MG63 (cell line): ENCODE measurements at places on chromosomes 5 and 9. TPM values are rescaled to one million over a fixed set of nuclear protein-coding genes. Genes with fewer than 3 reads are reported as not detected.

Gene UBE2D2
- total RNA-seq, result 104 and 187 TPM in 2 replicates

Gene CENPH
- 33.6 and 64.3 TPM in 2 replicates for total RNA-seq

DNA sequence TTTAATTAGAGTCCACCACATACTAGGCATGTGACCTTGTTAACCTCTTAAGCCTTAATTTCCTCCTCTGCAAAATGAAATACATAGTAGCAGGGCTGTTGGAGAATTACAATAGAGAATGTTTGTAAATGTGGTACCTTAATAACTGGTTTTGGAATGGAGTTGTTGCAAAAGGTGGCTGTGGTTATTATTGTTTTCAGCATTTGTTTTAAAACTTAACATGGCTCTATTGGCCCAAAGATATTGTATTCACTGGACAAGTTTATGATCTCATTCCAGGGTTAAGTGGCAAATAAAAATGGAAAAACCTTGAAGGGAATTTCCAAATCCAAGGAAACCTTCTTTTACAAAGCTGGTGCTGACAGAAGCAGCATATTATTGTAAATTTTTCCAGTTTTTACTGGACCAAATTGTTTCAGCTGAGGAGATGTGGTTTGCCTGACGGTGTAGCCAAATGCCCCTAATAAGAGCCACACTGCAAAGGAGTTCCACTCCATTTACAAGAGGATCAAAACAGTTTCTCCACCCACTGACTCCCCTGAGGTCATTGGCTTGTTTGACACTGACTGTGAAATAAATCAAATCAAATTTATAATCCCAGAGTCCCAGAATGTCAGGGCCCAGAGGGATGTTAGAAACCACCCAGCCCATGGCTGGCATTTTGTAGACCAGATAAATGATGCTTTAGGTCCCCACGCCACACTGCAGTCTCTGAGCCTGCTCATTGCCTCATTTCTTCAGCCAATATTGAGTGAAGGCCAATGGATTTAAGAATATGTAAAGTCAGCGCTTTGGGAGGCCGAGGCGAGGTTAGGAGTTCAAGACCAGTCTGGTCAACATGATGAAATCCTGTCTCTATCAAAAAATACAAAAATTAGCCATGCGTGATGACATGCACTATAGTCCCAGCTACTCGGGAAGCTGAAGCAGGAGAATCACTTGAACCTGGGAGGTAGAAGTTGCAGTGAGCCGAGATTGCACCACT lies 45.2 kb downstream of the ADRA1B start:
- no peak for DNase-seq

- peak; percentile 43 for DNase-seq
These were observed 23.5 kb upstream of the ALDOB start for GRCh38 chr9:101458963-101459631.

Gene NR4A3
- total RNA-seq, result not detected in 2 replicates

Gene GGTA1
- total RNA-seq, result 4.6 and 6.2 TPM in 2 replicates

DNA sequence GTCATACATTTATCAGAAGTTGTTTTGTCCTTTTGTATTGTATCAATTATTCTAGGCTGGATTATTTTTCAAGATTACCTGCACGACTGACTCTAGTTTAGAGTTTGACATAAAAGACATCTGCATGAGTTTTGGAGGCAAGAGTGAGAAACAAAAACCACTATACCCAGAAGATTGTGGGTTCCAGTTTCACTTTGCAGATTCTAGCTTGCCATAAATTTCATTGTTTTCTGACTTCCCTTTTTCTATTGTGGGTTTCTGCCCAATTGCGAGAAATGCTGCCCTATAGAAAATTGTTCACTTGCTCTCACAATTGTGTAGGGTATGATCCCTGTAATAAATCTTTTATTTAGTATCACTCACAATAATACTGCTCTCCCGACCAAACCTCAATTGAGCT lies 1043.4 kb upstream of the CDH10 start:
- no peak for DNase-seq

Gene SEC61B
- total RNA-seq, result 152 and 171 TPM in 2 replicates

- peak; percentile 80 for DNase-seq
These were observed 120.5 kb downstream of the PRDM6 start for GRCh38 chr5:123209502-123210027.

Gene CCDC192
- not detected in 2 replicates for total RNA-seq

Gene ACOT12
- total RNA-seq, result not detected in 2 replicates

DNA sequence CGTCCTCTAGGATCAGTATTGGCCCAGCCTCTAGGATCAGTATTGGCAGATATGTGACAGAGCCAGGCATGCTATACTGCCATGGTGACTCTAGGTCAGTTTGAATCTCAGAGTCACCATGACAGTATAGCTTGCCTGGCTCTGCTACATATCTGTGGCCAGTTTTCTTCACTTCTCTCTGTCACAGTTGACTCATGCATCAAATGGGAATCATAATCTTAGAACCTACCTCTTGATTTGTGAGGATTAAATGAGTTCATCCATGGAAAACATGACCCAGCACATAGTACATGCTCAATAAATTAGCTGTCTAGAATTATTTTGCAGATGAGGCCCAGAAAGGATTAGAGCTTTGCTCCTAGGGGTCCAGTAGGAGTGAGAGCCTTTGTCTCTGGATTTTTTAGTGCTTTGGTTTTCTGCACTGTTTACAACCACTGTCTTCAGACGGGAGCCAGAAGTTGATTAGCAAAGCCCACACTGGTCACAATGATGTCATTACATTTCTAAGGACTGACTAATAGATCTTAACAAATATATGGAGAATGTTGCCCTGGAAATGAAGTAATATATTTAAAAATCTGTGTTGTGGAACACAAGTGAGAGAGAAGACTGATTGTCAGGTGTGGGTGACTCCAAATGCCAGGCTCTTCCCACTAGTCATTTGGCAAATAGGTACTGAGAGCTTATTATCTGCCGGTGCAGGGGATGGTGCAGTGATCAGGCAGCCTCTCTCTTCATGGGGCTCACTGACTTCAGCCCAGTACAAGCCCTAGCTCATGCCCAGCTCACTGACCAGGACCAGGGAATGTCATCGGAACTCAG lies 76.0 kb downstream of the COL15A1 start:
- DNase-seq, result peak; percentile 75

- no peak for DNase-seq
These were observed 264.3 kb downstream of the ARRDC3 start for GRCh38 chr5:91118796-91119195.

DNA sequence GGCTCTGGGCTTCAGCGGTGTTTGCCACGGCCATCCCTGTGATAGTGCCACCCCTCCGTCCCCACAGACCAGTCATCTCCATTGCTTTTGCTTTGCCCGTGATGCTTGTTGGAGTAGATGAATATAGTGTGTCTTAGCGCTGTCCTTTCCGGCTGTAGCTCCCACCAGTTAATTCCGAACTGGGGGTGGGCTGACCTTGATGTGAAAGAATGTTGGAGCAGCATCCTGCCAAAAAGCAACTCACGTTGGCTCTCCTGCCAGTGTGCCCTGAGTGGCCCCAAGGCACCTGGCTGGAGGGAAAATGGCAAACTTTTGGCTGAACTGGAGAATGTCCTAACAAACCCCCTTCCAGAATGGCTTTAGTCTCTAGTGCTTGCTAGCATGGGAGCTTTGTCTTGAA lies 20.0 kb downstream of the CLTA start:
- no peak for DNase-seq

GRCh38 chr5:55188656-55189540 lies 15.9 kb upstream of the CDC20B start:
- DNase-seq, result no peak

Gene FYB1
- not detected in 2 replicates for total RNA-seq

Gene LRRC70
- 0.10 TPM in 1 of 2 replicates, not detected in the other for total RNA-seq

Gene MYOZ3
- 0.03 TPM in 1 of 2 replicates, not detected in the other for total RNA-seq

- no peak for DNase-seq
These were observed 69.3 kb upstream of the EGFLAM start for GRCh38 chr5:38189081-38189504.

Gene TMEM167A
- 137 and 147 TPM in 2 replicates for total RNA-seq

Gene DBH
- not detected in 2 replicates for total RNA-seq

DNA sequence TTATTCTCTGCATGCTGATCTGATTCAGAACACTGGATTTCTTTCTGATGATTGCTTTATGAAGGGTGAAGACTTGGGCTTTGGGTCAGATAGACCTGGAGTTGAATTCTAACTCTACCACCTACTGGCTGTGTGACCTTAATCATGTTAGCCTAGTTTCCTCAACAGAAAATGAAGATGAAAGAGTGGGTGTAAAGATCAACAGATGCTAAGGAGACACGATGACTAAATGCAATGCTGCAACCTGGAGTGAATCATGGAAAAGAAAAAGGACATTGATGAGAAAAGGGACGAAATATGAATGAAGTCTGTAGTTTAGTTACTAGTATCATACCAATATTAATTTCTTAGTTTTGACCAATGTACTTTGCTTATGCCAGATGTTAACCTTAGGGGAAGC lies 27.8 kb upstream of the DENND1A start:
- no peak for DNase-seq

DNA sequence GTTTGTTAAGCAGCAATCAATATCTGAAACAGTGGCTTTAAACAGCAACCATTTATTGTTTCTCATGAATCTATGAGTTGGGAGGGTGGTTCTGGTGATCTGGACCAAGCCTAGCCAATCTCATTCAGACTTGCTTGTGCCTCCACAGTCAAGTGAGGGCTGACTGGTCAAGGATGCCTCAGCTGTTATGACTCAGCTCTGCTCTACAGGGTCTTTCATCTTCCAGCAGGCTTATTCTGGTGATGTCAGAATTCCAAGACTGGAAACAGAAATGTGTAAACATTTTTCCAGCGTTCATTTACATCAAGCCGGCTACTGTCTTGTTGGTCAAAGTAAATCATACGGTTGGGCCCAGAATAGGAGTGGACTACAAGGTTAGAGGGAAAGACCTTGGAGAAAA lies 2.5 kb upstream of the PIP5K1B start:
- DNase-seq, result no peak

GRCh38 chr5:40386289-40386688 lies 293.4 kb upstream of the PTGER4 start:
- no peak for DNase-seq

DNA sequence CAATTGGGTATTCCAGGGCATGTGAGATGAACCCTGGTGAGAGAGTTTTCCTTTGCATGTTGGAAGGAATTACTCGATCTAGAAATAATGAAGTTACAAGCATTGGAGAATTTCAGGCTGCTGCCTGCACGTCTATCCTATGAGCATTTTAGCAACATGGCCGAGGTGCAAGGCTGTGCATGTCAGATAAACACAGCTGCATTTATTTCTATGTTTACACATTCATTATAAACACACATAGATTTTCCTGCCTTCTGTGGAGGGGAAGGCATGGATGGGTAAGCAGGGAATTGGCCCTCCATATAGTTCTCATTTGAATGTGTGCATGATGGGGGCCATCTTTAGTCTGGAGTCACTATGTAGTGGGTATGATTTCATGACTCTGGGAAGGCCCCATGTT lies 42.3 kb downstream of the AOPEP start:
- DNase-seq, result no peak

Gene ANXA2R
- total RNA-seq, result 0.12 and 4.3 TPM in 2 replicates

GRCh38 chr9:101365181-101365580 lies 19.6 kb downstream of the BAAT start:
- no peak for DNase-seq

Gene PCDHGC4
- not detected in 2 replicates for total RNA-seq

DNA sequence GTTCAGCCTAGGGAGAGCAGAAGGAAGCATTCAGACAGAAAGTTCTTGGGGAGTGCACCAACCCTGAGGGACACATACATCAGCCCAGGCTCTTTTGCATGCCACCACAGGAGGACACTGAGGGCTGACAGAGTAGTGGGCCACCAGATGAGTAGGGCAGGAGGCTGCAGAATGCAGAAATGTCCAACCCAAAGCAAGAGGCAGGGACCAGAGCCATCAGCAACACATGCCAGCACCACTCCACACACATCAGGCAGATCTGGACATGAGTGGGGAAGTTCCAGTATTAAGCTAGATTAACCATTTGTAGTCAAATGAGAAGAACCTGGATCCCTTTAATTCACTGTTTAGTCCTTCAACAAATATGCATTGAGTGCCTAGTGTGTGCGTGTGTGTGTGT lies 35.7 kb upstream of the OTULINL start:
- no peak for DNase-seq

Gene KIAA1958
- 0.07 and 1.1 TPM in 2 replicates for total RNA-seq

Gene AK8
- 0.15 and 1.9 TPM in 2 replicates for total RNA-seq

Gene SUSD3
- 0.40 TPM in 1 of 2 replicates, not detected in the other for total RNA-seq

DNA sequence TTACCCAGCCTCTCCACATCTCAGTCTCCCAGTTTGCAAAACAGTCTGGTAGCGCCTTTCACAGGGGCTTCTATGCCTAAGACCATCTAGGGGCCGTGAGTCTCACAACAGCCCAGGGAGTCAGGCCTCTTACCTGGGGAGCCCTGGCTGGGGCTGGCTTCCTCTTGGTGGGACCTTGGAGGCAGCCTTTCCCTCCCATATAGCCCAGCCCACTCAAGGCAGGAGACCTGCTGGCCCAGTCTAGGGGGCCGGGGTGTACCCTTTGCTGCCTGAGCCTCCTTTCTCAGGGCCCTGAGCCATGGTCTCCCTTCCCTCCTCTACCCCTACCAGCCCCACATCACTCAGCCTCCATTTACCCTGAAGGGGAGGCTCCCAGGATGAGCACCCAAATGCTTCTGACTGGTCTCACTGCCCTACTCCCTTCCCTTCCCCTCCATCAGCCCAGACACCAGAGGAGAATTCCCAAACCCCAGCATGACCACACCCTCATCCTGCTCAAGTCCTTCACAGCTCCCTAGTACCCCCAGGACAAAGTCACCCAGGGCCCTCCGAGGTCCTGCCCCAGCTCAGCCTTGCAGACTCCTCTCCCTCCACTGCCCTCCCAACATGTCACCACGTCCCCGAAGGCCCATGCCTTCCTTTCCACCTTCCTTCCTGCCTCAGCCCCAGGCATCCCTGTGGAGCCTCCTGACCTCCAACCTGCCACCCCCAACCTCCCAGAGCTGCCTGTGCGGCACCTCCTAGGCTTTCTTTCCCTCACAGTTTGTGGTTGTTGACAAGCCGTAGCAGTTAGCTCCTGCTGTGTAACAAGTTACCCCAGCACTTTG lies 55.3 kb downstream of the BARX1 start:
- DNase-seq, result no peak

DNA sequence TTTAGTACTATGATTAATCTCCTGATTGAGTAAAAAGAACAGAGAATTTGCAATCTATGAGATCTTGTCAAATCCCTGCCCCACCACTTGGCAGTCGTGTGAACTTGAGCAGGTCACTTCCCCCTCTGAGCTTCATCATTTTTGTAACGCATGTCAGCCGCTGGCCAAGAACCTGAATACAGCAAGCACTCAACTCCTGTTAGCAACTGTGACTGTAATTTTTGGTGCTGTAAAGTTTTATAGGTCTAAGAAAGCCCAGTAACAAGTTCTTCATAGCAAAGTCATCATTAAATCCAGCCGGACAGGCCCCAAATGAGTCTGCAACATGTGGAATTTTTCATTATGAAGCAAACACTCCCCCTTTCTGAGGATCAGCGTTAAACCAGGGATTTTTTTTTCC lies 49.4 kb downstream of the DRD1 start:
- no peak for DNase-seq

DNA sequence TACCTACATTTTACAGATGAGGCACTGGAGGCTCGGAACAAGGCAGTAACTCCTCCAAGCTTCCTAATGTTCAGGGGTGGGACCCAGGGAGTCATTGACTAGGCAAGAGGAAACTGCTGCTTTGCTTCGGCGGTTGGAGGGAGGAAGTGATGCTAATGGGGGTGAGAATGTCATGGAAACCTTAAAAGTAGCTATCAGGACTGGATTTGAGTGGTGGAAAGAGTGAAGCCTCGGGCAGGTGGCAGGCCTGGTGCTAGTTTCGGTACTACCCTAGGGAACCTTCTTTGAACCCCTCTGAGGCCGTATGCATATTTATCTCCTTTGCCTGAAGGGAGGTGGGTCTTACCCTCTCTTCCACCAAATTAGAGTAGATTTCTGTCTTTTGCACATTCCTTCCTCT lies 1.6 kb downstream of the BSPRY start:
- no peak for DNase-seq

- DNase-seq, result no peak
These were observed 81.7 kb downstream of the MYO10 start for GRCh38 chr5:16854351-16854750.

- peak; percentile 19 for DNase-seq
These were observed 83.5 kb upstream of the RIOK2 start for GRCh38 chr5:97266576-97266975.
